Activated CD4-positive, alpha-beta T cell treated with anti-CD3 and anti-CD28 coated beads, Interleukin-2, amount 10 ng/mL, durations not matched to agents 24 days and 14 days (primary cell): ENCODE measurements at places on chromosomes 13 and 19.

GRCh38 chr13:76715621-76716020, 170.6 kb downstream of the KCTD12 start:
- no peak for DNase-seq

- no peak for DNase-seq
Observed at GRCh38 chr19:12126707-12127106, 13.4 kb downstream of the ZNF20 start.

DNA sequence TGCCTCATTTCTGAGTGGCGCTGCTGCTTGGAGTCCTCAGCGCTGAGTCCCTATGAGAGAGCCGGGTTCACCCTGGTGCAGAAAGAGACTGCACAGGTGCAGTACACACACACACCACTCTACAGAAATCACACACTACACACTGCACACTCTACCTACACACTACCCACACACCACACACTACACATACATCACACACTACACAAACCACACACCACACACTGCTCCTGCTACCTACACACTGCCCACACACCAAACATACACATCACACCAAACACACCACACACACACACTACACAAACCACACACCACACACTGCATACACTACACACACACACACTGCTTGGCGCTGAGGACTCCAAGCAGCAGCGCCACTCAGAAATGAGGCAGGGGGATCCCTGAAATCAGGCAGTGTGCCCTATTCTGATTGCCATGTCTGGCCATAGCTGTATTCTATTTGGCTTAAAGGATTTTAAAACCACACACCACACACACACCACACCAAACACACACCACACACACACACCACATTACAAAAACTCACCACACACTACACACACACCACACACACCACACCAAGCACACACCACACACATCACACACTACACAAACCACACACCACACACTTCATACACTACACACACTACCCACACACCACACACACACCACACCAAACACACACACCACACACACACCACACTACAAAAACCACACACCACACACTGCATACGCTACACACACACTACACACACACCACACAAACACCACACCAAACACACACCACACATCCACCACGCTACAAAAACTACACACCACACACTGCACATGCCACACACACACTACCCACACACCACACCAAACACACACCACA, 4.9 kb downstream of the MAG start:
- no peak for DNase-seq

DNA sequence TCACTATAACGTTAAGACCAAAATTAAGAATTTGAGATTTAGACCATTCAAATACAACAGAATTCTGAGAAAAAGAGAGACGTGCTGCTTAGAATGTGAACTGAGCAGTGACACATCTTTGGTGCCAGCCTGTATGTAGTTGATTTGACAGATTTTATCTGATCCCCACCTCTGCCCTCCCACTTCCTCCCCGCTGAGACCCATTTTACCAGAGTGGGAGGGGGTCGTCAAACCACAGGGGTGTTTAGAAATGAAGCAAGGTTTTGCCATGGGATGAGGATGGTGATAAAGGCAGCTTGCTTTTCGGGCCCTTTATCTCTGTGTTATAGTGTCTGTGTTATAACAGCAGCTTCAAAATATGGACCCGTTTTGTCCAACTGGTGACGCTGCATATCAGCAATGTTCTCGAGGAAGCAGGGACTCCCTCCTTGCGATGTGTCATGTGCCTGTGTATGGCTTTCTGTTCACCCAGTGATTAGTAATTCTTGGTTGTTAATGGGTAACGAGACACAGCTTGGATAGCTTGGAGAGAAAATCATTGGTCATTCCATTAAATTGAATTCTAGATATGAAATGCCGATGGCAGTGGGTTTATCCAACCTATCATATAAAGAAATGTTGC, 125.0 kb downstream of the HS6ST3 start:
- DNase-seq, result no peak

DNA sequence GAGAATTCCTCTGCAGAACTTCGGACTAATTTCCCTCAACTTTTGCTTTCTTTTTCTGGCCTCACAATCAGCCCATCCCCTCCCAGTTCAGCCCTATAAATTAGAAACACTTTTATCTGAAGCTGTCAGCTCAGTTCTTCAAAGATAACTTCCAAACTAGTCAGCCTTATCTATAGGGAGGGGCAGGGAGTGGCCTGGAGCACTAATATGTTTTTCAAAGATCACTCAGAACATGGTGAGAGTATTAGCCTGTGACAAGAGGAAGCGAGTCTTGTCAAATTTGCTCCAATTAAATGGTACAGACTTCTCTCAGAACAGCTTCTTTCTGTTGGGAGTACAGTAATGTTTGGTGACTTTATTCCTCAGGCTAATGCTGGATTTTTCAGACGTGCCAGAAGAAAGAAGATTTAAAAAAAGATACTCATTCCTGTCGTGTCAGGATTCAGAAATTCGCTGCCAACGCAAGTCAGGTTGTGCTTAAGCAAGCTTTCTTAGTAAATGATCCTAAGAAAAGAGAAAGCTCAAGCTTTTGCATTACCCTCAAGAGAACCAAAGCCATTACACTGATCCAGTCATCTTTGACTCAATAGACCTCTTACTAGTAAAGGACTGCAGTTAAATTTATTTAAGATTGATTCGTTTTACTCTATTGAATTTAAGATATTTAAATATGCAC, 1033.6 kb downstream of the SLITRK5 start:
- DNase-seq, result no peak

DNA sequence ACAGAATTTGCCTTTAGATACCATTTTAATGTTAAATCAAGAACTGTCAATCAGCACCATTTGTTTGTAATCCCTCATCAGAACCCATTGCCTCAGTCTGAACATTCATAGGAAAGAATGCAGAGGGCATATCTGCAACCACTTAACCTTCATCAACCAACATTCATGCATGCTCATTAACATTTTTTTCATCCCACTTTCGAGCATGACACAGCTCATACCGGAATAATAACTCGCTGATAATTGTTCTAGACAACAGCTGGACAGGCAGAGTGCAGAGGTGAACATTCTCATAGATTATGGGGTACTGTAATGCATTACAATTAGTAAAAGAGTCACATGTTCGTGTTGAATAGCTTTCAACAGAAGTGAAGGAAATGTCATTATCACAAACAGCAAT, 216.8 kb downstream of the DIAPH3 start:
- no peak for DNase-seq

GRCh38 chr19:33177417-33177979, 16.6 kb upstream of the LRP3 start:
- DNase-seq, result no peak

DNA sequence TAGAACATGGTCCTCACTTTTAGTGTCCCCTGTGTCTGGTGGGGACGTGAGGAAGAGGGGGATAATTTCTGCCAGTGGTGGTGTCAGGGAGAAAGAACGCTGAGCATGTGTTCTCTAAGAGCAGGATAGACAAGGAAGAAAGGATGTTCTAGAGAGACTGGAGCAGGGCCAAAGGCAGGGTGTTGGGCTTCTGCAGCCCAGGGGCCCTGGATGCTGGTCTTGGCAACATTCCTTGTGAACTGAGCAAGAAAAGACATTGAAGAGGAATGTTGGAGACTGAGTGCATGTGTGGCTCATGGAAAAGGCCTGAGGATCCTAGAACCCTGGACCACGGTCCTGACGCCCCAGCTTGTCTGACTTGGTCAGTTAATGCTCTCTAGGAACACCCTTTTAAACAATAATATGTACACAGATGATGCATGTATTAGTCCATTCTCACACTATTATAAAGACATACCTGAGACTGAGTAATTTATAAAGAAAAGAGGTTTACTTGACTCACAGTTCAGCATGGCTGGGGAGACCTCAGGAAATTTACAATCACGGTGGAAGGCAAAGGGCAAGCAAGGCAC, 33.6 kb upstream of the SLC10A2 start:
- no peak for DNase-seq

DNA sequence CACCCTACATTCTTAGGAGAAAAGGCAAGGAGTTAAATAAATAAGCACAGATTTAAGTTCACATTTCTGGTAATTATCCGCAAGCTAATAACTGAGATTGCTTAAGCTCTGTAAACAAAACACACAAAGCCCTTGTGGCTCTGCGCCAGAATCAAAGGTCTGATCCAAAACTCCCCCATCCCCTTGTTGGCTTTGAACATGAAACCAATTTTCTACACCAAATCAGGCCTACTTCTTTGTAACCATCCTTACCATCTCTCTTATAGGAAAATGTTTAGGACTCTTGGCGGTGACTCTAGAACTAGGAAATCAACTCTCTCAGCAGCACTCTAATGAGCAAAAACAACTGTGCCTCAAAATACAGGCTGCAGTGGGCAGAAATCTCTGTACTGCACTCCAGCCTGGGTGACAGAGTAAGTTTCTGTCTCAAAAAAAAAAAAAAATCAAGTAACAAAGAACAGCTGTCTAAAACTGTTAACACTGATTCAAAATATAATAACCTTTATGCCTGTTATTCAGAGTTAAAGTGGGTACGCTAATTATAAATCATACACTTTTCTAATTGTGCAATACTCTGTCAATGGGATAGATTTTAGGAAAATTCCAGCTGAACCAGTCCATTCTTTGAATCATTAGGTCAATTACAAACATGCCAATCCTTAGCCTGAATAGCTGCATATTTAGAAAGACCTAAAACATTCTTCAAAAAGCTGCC, 25.8 kb downstream of the ABCC4 start:
- no peak for DNase-seq

GRCh38 chr19:29201855-29202254, 11.1 kb downstream of the UQCRFS1 start:
- no peak for DNase-seq

- no peak for DNase-seq
Observed at GRCh38 chr19:2922987-2923386, 21.8 kb downstream of the ZNF77 start.

DNA sequence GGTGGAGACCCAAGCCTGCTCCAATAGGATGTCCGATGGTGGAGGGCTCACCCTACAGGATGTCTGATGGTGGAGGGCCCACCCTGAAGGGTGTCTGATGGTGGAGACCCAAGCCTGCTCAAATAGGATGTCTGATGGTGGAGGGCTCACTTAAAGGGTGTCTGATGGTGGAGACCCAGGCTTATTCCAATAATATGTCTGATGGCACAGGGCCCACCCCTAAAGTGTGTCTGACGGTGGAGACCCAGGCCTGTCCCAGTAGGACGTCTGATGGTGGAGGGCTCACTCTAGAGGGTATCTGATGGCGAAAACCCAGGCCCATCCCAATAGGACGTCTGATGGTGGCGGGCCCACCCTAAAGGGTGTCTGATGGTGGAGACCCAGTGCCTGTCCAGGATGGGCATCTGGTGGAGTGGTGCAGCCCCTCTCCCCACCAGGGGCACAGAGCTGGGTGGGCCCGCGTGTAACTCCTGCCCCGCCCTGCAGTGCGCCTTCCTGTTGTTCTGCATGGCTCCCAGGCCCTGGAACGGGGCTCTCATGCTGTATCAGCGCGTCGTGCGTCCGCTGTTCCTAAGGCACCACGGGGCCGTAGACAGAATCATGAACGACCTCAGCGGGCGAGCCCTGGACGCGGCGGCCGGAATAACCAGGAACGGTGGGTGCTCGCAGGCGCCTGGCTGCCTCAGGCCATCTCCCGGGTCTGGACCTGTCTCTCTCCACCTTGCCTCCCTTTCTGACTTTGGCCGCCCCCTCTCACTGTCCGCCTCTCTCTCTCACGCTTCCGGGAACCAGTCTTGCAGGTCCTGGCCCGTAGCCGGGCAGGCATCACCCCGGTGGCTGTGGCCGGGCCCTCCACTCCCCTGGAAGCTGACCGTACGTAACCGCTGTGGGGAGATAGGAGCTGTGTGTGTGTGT, 5.1 kb downstream of the REEP6 start:
- no peak for DNase-seq

- peak; percentile 96 for DNase-seq
Observed at GRCh38 chr19:507286-508203, at the start of gene TPGS1. Gene TPGS1, plus strand, starts transcription at chr19:507497. Its CDS starts 10 bp downstream, at chr19:507507.

DNA sequence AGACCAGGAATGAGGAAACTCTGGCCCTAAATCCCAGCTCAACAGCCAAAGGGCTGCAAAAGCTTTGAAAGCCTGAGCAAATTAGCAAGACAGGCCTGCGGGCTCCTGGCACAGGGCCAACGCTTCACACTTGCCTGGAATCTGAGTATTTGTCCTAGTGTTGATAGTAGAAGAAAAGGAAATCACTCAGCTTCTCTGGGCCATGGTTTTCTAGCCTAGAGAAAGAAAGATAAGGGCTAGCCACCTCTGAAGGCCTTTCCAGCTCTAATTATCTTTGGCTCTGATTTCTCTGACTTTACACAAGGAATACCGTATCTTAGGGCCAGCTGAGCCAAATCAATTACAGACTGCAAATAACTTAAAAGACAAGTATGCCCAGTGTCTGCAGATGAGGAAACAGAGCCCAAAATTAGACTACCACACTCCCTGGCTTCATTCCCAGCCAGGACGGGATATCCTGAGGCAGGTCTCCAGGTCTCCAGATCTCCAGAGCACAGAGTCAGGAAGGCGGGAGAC, 69.6 kb downstream of the STK24 start:
- no peak for DNase-seq

- no peak for DNase-seq
Observed at GRCh38 chr19:54947381-54947780, at the start of gene NLRP7. Gene NLRP7, minus strand, starts transcription at chr19:54947530.

DNA sequence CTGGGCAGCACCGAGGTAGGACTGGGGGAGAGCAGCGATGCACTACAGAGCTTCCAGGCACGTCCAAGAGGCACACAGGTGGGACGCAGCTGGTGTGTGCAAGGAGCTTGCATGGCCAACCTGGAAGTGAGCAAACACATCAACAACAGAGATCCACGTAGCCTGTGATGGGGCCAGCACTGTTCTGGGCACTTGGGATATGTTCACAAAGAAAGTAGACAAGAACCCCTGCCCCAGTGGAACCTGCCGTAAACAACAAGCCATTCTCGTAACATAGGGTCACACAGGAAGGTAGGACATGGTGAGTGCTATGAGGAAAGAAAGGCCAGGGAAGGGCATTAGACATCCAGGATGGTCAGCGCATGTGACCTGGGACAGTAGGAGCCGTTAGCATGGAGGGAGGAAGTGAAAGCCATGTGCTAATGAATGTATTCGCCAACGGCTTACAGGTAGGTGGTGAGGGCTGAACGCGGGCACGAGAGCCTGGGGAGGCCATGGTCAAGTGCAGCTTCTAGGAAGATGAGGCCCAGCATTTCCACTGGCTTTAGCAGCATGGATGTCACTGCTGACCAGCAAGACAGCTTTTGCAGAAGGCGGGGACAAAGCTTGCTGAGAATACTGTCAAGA, 105.5 kb downstream of the TEX26 start:
- no peak for DNase-seq

- DNase-seq, result peak; percentile 90
Observed at GRCh38 chr19:49502866-49503581, 6.8 kb downstream of the RPS11 start.

DNA sequence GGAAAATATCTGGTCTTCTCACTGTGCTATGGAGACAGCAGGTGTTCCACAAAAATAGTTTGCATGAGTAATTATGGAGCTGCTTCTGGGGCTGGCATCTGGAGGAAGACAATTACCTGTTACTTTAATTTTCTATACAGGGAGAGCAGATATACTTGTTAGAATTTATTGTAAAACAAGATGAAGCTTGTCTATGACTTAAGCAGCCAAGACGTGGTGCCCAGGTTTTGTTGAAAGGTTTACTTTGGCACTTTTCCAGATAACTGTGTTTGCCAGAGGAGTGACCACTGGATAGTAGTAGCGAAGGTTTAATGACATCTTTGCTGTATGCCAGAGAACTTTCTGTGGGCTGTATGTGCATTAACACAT, 134.5 kb upstream of the KL start:
- DNase-seq, result no peak

- DNase-seq, result no peak
Observed at GRCh38 chr13:64553411-64554129, 2676.6 kb downstream of the PCDH9 start.
